ENCODE measurements at places on chromosomes 4 and X.

- no peaks in the 10 kb centered on the region for H3K27me3 ChIP-seq
- H3K4me3 ChIP-seq, result no peak overlapping the region
- no peak for DNase-seq
- no peaks in the 10 kb centered on the region for H3K4me1 ChIP-seq
- H3K27ac ChIP-seq, result no peak overlapping the region
- no peaks in the 10 kb centered on the region for H3K36me3 ChIP-seq
These were observed 401.9 kb upstream of the NDST4 start for GRCh38 chr4:115515366-115515765.

GRCh38 chrX:149527705-149528104 lies 13.1 kb upstream of the EOLA1 start:
- DNase-seq, result no peak
- no peak overlapping the region for H3K27ac ChIP-seq
- no peaks in the 10 kb centered on the region for H3K4me1 ChIP-seq
- H3K4me3 ChIP-seq, result no peak overlapping the region

DNA sequence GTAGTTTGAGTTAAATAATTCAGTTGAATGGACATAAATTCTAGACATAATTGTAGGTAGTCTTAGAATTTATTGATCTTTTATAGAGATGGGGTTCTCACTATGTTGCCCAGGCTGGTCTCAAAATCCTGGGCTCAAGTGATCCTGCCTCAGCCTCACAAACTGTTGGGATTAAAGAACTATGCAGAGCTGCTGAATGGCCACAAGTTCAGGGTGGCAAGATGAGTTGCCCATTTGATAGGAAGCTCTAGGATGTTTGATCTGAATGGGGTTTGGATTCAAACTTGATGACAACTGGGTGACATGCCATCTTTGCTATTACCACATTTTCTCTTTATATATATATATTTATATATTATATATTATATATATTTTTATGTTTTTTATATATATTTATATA lies 3.6 kb downstream of the RPL36A start:
- H3K27me3 ChIP-seq, result no peaks in the 10 kb centered on the region
- no peaks in the 10 kb centered on the region for H3K4me1 ChIP-seq
- H3K27ac ChIP-seq, result no peak overlapping the region
- H3K4me3 ChIP-seq, result no peak overlapping the region

DNA sequence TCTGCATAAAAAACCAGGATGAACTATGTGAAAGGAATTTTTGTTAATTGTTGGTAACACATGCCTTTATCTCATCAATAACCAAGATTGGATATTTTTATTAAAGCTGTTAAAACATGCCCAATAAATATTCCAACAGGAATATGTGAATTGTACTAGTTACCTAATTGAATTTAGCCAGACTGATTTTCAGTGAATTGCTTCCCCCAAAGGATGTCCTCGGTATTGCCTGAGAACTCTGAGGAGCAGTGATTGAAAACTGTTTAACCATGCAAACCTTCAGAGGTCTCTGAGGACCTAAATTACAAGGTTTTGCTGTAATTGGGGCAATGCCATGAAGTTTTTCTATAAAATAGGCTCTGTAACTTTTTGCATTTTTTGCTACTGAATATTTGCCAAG lies 66.6 kb downstream of the BLTP1 start:
- DNase-seq, result no peak
- peaks cover 3% of the 10 kb centered on the region for H3K36me3 ChIP-seq
- H3K4me1 ChIP-seq, result no peaks in the 10 kb centered on the region
- H3K4me3 ChIP-seq, result no peak overlapping the region
- H3K27me3 ChIP-seq, result no peaks in the 10 kb centered on the region
- no peak overlapping the region for H3K27ac ChIP-seq

DNA sequence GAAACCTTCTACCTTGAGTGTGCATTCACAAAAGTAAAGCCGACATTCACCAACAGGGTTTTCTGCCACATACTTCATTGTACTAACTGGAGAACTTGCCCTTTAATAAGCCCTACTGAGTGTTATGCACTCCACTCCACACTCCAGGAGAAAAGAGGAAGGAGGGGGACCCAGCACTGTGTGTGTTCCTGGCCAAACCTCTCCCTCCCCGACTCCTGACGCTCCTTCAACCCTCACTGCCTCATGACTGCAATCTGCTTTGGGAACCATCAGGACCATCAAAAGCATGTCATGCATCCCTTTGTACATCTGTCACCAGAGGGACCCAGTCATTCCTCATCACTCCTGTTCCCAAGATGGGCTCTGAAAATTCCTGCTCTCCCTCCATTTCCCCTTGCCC lies 143.7 kb downstream of the RASL11B start:
- DNase-seq, result no peak
- no peak overlapping the region for H3K27ac ChIP-seq
- no peaks in the 10 kb centered on the region for H3K27me3 ChIP-seq
- H3K4me3 ChIP-seq, result no peak overlapping the region
- no peaks in the 10 kb centered on the region for H3K36me3 ChIP-seq
- no peaks in the 10 kb centered on the region for H3K4me1 ChIP-seq

DNA sequence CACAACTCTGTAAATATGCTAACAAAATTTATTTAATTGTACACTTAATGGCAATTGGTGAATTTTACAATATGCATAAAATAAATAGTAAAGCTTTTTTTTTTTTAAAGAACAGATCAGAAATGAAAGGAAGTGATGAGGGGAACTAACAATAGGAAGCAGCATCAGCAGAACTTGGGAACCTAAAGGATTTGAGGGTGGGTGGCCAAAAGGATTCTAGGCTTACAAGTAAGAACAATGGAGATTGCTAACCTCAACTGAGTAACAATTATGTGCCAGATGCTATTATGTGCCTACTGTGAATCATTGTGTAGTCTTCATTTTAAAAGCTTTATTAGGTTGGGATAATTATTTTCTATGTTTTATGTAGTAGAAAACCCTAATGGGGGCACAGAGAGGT lies 185.2 kb downstream of the LDB2 start:
- DNase-seq, result no peak
- H3K4me3 ChIP-seq, result no peak overlapping the region
- H3K4me1 ChIP-seq, result no peaks in the 10 kb centered on the region
- no peaks in the 10 kb centered on the region for H3K36me3 ChIP-seq
- no peaks in the 10 kb centered on the region for H3K27me3 ChIP-seq

DNA sequence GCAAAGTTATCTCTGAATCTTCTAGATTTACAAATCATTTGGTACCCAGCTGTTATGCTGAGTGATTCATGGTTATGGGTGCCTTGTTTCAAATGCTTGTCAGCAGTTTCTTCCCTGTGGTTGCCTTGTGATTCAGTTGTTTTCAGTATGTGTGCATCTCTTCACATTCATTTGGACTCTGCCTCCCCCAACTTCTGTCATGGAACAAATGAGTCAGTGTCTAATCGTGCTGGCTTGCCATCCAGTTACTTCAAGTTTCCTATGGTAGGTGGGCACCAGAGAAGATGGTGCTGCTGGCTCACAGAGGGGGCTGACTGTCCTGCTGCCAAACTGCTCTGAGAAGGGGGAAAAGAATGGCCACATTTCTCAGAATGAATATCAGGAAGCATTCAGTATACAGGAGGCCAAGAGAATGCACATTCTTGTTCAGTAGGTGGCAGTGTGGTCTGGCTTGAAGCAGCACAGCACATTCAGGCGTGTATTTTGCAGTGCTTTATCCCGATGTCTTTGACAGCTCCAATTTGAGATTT lies 260.9 kb downstream of the GLUD2 start:
- no peaks in the 10 kb centered on the region for H3K4me1 ChIP-seq
- no peaks in the 10 kb centered on the region for H3K27me3 ChIP-seq
- no peak for DNase-seq
- no peak overlapping the region for H3K27ac ChIP-seq
- H3K4me3 ChIP-seq, result no peak overlapping the region
- H3K36me3 ChIP-seq, result no peaks in the 10 kb centered on the region

DNA sequence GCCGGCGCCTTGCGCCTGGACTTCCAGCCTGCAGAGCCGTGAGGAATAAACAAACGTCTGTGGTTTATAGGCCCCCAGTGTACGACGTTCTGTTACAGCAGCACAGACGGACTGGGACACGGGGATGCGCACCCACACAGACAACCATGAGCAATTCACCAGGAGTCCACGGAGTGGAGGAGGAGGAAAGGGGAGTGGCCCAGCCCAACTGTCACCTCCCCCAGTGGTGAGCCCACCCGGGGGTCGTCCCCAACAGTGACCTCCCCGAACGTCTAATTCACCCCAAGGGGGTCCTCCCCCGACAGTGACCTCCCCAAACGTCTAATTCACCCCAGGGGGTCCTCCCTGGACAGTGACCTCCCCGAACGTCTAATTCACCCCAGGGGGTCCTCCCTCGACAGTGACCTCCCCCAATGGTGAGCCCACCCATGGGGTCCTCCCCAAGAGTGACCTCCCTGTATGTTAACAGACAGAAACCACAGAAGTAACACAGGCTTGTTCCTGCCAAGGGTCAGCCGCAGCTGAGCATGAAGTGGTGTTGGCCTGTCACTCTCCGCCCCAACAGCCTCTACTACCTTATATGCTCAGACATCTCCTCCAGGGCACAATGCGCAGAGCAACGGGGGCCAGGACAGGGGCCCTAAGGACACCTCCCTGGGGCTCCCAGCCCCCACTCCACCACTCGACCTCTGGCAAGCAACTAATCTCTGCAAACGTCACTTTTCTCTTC lies 6.2 kb downstream of the GAK start:
- no peaks in the 10 kb centered on the region for H3K36me3 ChIP-seq
- no peaks in the 10 kb centered on the region for H3K4me1 ChIP-seq
- H3K27ac ChIP-seq, result no peak overlapping the region
- DNase-seq, result peak; percentile 62

GRCh38 chrX:28693101-28693500 lies 105.9 kb downstream of the IL1RAPL1 start:
- no peaks in the 10 kb centered on the region for H3K27me3 ChIP-seq
- no peak overlapping the region for H3K27ac ChIP-seq
- no peaks in the 10 kb centered on the region for H3K36me3 ChIP-seq
- H3K4me1 ChIP-seq, result no peaks in the 10 kb centered on the region

GRCh38 chr4:75919920-75920319 lies 17.7 kb upstream of the PPEF2 start:
- H3K27ac ChIP-seq, result no peak overlapping the region
- H3K27me3 ChIP-seq, result no peaks in the 10 kb centered on the region
- DNase-seq, result no peak
- no peak overlapping the region for H3K4me3 ChIP-seq

GRCh38 chr4:175651756-175652310 lies 160.2 kb downstream of the GPM6A start:
- no peaks in the 10 kb centered on the region for H3K36me3 ChIP-seq
- DNase-seq, result no peak
- no peak overlapping the region for H3K27ac ChIP-seq
- H3K4me3 ChIP-seq, result no peak overlapping the region

DNA sequence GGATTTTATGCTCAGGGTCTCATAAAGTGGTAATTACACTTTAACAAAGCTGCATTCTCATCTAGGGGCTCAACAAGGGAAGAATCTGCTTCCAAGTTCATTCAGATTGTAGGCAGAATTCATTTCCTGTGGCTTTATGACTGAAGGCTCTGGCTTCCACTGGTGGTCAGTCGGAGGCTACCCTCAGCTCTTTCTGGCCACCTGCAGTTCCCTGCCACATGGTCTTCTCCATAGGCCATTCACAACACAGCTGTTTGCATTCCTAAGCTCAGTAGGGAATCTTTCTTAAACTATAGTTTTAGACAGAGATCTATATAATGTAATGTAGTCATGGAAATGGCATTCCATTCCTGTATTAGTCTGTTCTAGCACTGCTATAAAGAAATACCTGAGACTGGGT lies 973.0 kb upstream of the SLIT2 start:
- H3K4me1 ChIP-seq, result no peaks in the 10 kb centered on the region
- no peak overlapping the region for H3K4me3 ChIP-seq
- H3K27me3 ChIP-seq, result no peaks in the 10 kb centered on the region
- no peaks in the 10 kb centered on the region for H3K36me3 ChIP-seq

DNA sequence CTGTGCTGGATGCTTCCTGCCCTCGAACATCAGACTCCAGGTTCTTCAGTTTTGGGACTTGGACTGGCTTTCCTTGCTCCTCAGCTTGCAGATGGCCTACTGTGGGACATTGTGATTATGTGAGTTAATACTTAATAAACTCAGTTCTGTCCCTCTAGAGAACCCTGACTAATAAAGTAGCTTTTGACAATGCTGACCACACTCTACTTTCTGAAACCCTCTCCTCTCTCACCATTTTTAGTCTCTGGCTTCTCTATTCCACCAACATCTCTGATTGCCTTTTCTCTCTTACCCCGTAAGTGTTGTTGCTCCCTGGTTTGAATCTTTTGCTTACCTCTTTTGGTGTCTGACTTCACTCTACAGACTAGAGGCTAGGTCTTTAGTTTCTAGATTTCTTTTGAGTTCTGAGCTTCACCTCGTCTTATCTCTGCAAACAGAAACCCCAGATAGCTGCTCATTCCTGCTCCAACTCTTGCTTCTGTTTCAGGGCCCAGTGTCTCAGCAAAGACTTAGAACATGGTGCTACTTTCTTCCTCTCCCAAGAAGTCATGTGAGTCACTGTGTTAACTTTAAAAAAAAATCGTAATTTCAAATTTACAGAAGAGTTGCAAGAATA lies 11.4 kb downstream of the TMSB4X start:
- H3K27me3 ChIP-seq, result no peaks in the 10 kb centered on the region
- H3K36me3 ChIP-seq, result no peaks in the 10 kb centered on the region

- H3K27me3 ChIP-seq, result no peaks in the 10 kb centered on the region
- peaks cover 5% of the 10 kb centered on the region for H3K4me1 ChIP-seq
- H3K36me3 ChIP-seq, result no peaks in the 10 kb centered on the region
- no peak overlapping the region for H3K4me3 ChIP-seq
These were observed 14.0 kb downstream of the SOD3 start for GRCh38 chr4:24809376-24809775.

DNA sequence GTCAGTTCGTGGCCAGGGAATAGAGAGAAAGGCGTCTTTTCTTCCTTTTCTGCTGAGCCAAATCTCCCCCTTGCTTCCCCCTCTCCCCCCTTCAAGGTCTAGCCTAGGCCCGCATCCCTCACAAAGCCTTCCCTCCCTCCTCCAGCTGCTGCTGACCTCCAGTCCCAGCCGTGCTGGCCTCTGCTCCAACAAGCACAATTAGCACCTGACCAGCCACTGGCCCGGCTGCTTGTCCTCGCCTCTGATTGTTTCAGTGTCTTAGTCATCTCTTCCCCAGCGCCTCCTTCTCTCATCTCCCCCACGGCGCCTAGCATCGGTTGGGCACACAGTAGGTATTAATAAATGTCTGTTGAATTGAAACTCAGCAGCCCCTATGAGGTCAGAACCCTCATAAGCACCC lies 4.2 kb downstream of the ELF4 start:
- H3K4me3 ChIP-seq, result no peak overlapping the region
- H3K36me3 ChIP-seq, result no peaks in the 10 kb centered on the region
- H3K4me1 ChIP-seq, result no peaks in the 10 kb centered on the region
- no peak overlapping the region for H3K27ac ChIP-seq
- no peak for DNase-seq

- no peak overlapping the region for H3K27ac ChIP-seq
- H3K36me3 ChIP-seq, result no peaks in the 10 kb centered on the region
- H3K27me3 ChIP-seq, result no peaks in the 10 kb centered on the region
- no peak for DNase-seq
- H3K4me3 ChIP-seq, result no peak overlapping the region
These were observed 1649.8 kb upstream of the PCDH10 start for GRCh38 chr4:131499141-131499873.

Data from aorta (tissue), 5 donors.